ENCODE measurements at places on chromosomes 1 and 21. TPM values are rescaled to one million over a fixed set of nuclear protein-coding genes. Genes with fewer than 3 reads are reported as not detected.

The BGLAP gene
- total RNA-seq: 4.6 TPM

The CELA3A gene
- 0.65 TPM for total RNA-seq

- DNase-seq: no peak
These were observed 218.7 kb upstream of the FOXD3 start for GRCh38 chr1:63103682-63104081.

The MAP3K21 gene
- 8.3 TPM for total RNA-seq

The VSIG8 gene
- total RNA-seq: not detected

- no peak for DNase-seq
These were observed 41.5 kb downstream of the NKAIN1 start for GRCh38 chr1:31198150-31198549.

The LBR gene
- total RNA-seq: 161 TPM

GRCh38 chr1:113325022-113325421 is 65.3 kb upstream of the MAGI3 start:
- DNase-seq: no peak

- no peak for DNase-seq
These were observed 186.6 kb upstream of the ST6GALNAC5 start for GRCh38 chr1:76680651-76681050.

The AMY1B gene
- not detected for total RNA-seq

The RBM8A gene
- 94.5 TPM for total RNA-seq

The LCE1B gene
- not detected for total RNA-seq

The NCF2 gene
- total RNA-seq: 8.3 TPM

The KRTAP21-2 gene
- total RNA-seq: not detected

The LRRN2 gene
- total RNA-seq: 26.4 TPM

- no peak for DNase-seq
These were observed 215.9 kb downstream of the NEGR1 start for GRCh38 chr1:72066431-72066830.

Measured in mucosa of descending colon (tissue), 3 donors.